ENCODE measurements at places on chromosomes 1 and 21.
A peak's percentile ranks its signal among the peaks of the same experiment; 100 is the strongest.

- no peak for DNase-seq
Observed at GRCh38 chr1:42551180-42551579, 88.1 kb downstream of the CCDC30 start.

- DNase-seq, result no peak
Observed at GRCh38 chr1:199311478-199312262, 672.8 kb downstream of the PTPRC start.

DNA sequence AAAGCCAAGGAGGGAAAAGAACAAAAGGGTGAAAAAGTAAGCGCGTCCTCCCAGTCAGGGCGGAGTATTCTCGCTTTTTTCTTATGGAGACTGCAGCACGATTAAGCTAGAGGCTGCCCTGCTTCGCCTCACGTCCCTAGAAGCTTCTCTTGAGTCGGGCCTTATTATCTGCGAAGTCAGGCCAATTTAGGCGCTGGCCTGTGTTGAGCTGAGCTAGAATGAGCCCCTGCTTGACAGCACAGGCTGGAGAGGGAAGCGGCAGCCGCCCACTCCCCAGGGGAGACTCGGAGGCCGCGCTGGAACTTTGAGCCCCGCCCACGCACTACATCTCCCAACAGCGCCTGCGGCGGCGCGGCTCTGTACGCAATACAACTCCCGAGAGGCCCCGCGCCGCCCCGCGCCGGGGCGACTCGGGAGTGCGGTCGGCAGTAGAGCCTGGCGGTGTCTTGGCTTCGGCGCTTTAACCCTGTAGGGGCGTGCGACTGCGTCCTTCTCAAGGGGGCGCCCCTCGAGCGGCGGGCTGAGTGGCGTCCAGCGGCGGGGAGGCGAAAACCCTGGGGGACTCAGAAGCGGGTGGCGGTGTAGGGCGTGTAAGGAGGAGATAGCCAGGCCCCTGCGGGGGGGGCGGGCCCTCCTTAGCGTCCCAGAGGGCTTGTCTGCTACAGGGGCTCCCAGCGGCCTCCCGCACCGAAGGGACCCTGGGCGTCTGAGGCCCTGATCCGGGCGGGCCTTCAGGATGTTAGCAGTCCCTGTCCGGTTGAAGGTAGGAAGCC lies 888 bp downstream of the ZNF436 start:
- DNase-seq, result peak; percentile 96

DNA sequence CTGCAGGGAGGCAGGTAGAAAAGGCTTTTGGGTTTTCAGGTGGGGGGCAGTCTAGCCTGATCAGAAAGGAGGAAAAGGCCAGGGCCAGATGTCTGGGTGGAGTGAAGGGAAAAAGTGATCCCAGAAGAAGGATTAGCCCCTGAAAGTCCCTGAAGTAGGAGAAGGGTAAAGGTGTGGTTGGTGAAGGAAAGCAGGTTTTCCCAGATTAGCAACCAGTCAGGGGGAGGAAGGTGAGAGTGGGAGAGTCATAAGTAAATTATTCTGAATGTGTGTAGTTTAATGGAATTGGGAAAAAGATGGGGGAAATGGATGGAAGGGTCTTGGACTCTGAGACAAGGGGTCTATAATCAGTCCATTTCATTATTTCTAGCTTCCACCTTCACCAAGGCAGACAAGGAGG lies 647 bp upstream of the SPRR1A start:
- no peak for DNase-seq

DNA sequence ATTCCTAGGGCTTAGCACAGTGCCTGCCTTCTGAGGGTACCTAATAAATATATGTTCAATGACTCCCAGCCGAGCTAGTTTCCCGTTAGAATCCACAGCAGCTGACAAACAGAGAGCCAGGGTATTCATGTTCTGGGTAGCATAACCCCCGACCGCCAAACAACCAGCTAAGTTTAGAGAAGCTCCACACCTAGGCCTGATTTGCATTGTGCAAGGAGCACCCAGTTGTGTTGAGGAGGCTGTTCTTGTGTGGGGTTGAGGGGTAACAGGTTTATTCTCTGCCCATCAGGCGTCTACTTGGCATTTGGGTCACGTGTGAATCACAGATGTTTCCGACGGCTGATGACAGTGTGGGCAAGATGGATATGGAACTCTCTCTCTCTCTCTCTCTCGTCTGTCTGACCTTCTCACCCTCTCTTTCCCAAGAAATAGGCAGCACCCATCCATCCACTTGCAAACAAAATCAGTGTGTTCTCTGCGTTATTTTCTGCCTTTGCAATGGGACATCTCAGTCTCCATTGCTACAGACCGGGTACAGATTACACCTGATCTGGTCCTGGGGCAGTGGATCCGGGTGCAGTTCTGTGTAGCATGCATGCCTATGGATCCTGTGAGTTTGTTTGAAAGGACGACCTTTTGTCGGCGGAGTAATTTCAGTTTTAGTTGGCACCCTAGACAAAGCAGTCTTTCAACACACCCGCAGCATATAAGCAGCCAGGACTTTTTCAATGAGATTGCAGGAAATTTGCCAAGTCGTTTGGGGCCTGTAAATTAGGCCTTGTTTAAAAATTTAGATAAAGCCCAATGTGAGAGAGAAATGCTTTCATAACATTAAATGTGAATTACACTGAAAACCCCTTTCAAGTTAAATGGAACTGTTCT lies 29.4 kb downstream of the KAZN start:
- no peak for DNase-seq

DNA sequence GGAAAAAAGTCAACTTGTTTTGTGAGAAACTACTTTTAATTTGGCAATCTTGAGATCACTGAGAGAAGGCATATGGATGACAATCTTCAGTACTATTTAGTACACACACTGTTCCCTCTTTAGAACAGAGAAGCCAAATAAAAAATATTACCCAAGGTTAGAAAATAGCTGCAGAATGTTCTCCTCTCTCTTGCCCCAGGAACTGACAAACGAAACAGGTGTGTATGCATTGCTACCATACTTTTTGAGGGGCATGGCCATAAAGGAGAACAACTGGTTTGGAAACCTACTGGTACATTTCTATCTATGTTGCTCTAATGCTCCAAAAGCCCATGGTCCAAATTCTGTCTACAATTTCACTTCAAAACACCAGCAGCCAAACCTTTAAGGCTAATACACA lies 5.7 kb downstream of the TOR1AIP2 start:
- no peak for DNase-seq

GRCh38 chr1:76444773-76445172 lies 370.2 kb downstream of the ST6GALNAC3 start:
- DNase-seq, result no peak

DNA sequence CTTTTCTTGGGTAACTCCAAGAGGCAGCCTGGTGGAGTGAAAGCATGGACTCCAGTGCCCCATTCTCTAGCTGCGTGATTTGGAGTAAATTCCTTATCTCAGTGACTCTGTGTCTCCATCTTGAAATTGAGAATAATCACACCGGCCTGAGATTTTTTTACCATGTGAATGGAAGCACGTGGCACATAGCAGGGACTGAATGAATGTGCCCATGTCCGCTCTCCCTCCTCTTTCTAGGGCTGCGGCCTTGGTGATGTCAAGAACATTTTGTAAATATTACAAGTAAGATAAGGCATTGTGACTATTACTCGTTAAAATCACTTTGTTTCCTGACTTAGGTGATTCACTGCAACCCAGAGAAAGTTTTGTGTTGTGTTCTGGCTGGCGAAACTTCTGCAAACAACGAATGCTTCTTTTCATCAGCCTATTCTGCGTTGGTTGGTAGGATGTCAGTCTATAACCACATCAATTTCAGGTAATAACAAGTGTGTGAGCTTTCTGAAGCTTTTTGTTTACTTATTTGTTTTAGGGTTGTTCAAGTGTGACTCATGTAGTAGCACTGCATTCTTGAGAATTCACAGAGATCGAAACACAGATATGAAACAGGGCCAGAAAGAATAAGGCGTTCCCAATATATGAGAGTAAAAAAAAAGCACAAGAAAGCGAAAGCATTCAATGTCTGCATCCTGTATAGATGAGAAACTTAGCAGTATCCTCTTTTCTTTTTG lies 135.7 kb upstream of the SLC45A1 start:
- DNase-seq, result peak; percentile 90

DNA sequence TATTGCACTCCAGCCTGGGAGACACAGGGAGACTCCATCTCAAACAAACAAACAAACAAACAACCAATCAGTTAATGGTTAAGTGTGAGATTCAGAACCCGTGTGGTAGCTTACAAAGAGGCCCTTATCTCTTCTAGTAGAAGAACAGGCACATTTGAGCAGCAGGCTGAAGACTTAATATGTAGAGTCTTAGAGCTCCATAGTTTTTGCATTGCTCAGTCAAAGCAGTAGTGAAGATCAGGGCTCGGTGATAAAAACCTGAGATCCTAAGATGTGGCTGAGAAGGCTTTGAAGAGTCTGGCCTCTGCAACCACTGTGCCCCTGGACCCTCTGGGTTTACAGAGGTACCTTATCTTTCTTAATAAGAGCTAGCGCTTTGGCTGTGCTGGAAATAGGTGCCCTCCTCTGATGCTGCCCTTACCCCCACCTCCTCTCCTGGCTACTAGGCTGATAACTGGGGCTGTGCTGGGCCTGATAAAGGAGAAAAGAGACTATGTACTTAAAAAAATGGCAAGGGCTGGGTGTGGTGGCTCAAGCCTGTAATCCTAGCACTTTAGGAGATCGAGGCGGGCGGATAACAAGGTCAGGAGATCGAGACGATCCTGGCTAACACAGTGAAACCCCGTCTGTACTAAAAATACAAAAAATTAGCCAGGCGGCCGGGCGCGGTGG lies 10.5 kb upstream of the UCK2 start:
- DNase-seq, result no peak

DNA sequence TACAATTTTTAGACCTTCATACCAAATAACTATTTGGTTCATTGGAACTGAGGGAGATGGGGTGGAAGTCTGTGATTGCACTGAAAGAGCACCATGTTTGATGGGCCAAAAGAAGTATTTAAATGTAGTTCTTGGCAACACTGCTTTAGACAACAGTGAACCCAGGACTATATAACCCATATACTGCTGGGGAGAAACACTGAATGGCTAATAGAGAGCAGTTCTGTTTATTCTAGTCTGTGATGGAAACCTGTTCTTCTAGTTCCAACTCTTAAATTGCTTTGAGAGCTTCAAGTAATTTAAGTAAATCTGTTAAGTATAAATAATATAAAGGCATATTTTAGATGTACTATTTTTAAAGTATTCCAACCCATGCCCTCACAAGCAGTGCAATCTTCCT lies 96.3 kb downstream of the NIBAN1 start:
- no peak for DNase-seq

DNA sequence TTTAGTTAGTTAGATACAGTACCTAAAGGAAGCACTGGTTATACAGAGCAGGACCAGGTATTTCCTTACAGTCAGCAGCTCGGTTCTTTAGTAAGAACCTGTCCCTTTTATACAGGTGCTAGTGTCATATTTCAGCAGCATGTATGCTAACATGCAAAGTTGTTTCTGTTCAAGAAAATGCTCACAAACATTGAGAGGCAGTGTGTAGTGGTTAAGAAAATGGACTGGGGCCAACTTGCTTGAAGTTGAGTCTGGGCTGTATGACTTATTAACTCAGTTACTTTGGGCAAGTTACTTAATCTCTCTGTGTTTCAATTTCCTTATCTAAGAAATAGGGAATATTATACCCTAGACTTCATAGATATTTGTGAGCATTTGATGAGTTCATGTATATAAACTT lies 31.1 kb downstream of the AK4 start:
- DNase-seq, result no peak

GRCh38 chr1:218281285-218281684 lies 3.8 kb upstream of the RRP15 start:
- no peak for DNase-seq
